ENCODE measurements at places on chromosomes 3 and 15.

DNA sequence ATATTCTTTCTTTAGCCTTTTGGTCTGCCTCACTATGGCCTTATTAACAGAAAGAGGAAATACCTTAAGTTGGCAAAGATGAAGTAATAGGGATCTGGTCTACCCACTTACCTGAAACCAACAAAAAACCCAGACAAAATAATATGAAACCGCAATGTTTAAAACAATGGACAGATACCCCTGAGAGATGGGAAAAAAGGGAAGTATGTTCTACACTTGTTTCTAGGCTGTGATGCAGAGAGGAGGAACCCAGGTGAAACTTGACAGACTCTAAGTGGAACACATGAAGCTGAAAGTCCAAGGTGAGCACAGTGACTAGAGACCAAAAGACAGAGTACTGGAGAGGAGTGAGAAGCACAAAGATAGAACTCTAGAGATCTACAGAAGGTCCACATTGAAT, 78.4 kb downstream of the NR2E3 start:
- DNase-seq = no peak

GRCh38 chr3:163490119-163490518, 1588.2 kb downstream of the SI start:
- DNase-seq = peak; percentile 47

- peak; percentile 40 for DNase-seq
These were observed 159.7 kb downstream of the POLR2M start for GRCh38 chr15:57866149-57866736.

GRCh38 chr15:82768414-82769054, 37.3 kb downstream of the FSD2 start:
- no peak for DNase-seq

DNA sequence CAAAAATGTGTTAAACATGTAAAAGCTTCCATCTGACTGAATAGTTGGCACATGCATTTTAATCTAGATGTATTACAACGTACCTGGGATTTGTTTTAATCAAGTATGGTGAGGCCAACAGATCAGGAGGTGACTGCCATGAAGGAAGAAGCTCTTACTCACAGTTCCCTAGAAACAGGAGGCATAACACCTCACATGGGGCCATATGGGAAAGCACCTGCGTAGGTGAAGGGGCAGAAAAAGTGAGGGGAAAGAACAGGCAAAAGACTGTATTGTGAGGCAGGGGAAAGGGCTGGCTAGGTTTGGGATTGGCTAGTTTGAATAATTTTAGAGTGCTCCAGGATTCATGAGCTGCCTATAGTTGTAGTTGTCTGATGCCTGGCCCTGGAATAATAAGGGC, 9.6 kb downstream of the SQOR start:
- DNase-seq = no peak

- DNase-seq = no peak
These were observed 38.9 kb downstream of the ACAP2 start for GRCh38 chr3:195403841-195404408.

- peak; percentile 50 for DNase-seq
These were observed at the start of gene GCSAM for GRCh38 chr3:112132975-112133448. GCSAM (minus strand) TSS chr3:112133248; CDS start chr3:112133120, 128 bp downstream.

All from GM13977 (cell line).